Panc1 (cell line): ENCODE measurements at places on chromosomes 3 and 15. TPM values are rescaled to one million over a fixed set of nuclear protein-coding genes. Genes with fewer than 3 reads are reported as not detected.

TMC3 gene
- not detected for total RNA-seq

MITF gene
- total RNA-seq = 10.8 TPM

PHLDB2 gene
- total RNA-seq = 11.3 TPM

DRD3 gene
- not detected for total RNA-seq

LMAN1L gene
- total RNA-seq = not detected

ANKUB1 gene
- not detected for total RNA-seq

UNC13C gene
- not detected for total RNA-seq

CTXN2 gene
- 0.05 TPM for total RNA-seq

- no peak for DNase-seq
These were observed 106.8 kb downstream of the ARRDC4 start for GRCh38 chr15:98067339-98067738.

DNA sequence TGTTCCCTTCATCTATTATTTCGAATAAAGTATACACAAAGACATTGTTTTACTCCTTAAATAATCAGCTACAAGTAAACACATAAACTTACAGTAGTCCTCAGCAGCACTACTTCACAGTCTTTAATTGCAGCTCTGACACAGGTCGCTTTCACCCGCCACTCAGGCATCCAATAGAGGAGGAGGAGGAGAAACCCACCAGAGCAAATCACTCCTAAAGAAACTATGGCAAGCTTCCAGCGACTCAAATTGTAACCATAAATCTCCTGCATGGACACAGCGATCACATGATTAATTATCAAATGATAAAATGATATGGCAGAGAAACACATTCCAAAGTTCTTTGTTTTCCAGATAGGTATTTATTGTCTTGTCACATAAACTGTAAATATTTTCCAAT is 26.2 kb downstream of the ATP13A3 start:
- DNase-seq = no peak

DNA sequence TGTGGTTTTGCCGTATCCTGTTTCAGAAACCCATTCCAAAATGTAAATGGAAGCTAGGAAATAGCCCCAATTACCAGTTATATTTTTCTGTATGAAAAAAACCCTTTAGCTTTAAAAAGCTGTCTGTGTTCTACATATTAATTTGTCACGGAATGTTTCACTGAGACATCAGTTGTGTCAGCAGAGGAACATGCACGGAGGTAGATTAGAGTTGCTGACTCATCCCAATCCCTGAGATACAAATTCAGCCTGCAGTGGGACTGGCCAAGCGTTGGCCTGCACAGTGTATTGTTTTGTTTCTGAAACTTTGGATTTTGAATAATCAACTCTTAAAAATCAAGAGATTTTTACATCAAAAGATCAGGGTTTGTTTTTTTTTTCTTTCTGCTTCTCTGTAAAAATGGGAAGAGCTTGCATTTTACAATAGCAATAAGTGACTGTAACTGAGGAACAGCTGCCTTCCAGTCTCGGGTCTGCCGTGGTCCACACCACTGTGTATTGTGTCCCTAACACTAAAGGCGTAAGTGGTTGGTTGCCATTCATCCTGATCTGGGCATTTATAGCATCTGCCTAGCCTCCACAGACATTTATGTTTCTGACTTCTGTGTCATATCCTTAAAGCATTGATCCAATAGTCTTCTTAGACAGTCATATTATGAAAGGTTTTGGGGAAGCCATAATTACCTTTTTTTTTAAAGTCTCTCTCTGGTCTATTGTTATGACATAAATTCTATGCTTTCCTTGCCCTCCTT is 218.1 kb downstream of the ADAMTSL3 start:
- no peak for DNase-seq

GRCh38 chr15:58070801-58071418 is 5.4 kb upstream of the ALDH1A2 start:
- DNase-seq = peak; percentile 24

DNA sequence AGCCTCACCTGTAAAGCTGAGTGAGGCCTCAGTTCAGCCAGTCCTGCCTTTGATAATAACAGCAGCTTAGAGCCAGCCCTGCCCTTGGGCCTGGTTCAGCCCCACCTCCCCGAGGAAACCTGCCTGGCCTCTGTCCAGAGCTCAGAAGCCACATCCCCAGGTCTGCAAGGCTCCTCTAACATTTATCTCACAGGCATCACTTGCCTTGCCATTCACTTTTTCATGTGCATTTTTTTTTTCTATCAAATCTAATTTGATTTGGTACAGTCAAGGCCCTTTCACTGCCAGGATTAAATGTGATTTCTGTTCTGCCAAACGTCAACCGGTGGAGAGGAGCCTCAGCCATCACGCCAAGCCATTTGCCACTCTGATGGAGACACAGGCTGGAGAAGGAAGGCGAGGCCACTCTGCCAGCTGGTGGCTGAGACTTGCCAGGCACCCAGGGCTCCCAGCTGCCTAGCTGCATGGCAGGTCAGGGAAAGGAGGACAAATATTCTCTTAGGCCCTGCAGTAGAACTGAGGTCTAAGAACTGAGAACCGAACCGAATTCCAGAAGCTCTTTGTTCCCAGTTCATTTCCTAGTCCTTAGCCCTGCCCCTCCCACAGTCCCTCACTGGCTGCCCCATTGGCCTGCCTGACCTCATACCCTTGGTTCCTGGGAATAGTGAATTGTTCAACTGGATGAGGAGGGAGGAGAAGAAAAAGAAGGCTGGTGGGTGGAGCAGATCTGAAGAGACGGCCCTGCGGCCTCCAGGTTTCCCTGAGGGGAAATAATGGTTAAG is 76.4 kb downstream of the SPSB4 start:
- no peak for DNase-seq

- DNase-seq = no peak
These were observed 228.9 kb upstream of the MRPL3 start for GRCh38 chr3:131731709-131732108.

GRCh38 chr15:65275728-65276126 is 11.0 kb downstream of the PARP16 start:
- DNase-seq = no peak

DNA sequence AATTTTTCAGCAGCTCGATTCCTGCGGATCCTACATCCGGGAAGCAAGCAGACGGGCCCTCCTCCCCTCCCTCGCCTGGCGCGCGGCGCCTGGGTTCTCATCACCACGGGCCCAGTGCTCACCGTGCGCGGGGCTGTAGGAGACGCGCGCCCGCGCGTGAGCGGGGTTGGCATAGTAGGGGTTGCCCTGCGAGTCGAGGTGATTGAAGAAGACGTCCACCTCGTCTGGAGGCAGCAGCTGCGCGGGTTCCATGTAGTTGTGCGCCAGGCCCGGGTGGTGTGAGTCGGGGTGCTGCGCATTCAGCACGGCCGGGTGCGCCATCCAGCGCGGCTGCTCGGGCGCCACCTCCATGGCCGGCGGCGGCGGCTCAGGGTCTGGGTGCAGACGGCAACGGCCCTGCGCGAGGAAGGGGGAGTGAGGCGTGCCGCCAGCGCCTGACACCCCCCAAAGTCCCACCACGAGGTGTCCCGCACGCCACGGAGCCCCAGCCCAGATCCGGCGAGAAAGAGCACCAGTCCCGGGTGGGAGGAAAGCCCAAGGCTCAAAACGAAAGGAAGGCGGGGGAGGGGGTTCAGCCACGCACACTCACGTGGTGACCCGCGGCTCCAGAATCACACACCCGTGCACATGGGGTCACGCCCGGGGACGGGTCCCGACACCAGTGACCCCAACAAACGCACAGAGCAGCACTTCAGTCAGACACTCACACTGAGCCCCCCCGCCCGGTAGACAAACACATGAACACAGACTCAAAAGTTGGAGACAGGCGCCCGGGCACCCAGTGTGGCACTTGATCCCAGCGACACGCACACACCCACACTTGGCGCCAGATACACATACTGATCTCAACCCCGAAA is 6.1 kb downstream of the GATA2 start:
- DNase-seq = no peak

DNA sequence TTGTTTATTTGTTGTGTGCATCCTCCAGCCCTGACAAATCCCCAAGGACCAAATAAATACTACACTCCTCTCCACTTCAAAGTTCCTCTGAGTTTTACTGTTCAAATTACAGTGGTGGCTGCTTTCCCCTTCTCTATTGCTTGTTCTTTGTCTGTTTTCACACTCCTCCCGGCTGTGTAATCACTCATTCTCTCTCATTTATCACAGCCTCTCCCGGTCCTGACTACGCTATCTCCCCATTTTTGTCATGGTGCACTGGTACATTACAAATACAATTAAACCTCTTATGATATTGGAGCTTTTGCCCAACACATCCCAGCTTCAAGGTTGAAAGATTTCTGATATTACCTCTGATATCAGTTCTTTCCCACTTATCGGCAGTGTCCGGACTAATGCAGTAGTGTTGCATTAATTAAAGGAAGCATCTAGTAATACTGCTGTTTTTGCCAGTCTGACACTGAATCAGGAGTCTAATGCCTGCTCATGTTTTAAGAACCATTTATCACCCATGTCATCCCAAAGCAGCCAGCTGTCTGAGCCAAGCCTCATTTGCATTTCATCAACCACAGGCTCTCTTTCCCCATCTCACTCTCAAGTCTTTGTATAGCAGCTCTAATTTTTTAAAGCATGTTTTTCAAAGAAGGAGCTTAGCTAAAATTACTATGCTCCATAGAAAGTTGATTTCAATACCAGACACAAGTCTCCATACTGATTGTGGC is 740.5 kb downstream of the ROBO2 start:
- DNase-seq = no peak

DNA sequence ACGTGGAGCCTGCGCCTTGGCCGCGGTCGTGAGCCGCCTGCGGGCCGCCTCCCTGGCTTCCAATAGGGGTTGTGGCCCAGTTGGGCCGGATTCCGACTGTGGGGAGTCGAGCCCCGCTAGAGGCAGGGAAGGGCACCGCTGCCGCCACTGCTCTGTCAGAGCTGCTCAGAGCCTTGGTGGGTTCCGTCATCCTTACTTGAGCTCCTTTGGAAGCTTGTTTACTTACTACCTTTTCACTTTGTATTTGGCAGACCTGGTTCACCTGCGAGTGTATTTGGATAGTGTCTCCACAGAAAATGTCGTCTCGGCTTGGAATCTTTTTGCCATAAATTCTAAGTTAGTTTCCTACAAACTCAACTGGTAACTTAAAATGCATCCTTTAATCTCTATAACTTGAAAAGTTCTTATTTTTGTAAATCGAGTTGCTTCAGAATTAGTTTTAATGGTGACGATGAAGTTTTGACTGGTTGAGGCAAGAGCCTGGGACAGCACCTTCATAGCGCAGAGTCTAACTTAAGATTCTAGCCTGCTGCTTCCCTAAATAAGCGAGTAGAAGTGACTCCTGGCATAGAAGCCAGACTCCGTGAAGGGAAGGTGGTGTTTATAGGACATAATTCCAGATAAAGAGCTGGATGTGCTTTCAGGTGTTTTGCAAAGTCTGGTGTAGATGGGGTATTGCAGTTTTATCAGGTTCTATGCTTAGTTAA is 800 bp downstream of the DAG1 start:
- no peak for DNase-seq

- no peak for DNase-seq
These were observed 28.8 kb upstream of the PLSCR2 start for GRCh38 chr3:146498002-146498736.

DNA sequence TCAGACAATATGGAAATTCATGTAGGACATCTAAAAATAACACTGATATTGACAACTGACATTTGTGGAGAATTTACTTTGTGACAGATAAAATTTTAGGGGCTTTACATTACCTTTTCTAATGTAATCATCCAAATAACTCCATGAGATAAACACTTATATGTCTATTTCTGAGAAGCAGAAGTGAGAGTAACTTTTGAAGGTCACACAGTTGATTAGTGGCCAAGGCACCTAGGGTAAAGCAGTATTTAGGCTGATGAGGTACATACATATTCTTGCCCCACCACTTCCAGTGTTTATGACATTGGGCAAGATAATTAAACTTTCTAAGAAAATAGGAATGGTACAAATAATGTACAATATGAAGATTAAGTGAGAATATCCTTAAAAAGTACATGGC is 248.4 kb downstream of the CPNE4 start:
- DNase-seq = no peak

DNA sequence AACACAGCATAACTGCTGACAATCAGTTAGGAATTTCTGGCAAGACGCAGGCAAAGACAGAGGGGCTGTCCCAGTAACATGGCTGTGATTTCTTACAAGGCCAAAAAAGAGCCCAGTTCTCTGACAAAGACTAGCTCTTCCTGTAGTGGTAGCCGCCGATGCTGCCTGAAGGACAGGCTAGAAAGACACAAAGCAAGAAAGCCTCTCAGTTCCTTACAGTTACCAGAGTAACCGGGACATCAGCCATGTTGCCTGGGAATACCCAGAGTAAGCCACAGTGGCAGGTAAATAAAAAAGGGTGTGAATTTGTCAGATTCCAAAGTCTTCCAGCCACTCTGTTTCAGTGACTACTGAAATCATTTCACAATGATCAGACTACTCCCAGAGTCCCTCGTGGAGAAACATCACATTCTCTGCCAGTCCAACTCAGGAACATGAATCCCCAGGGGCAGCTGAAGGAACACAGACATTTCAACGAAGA is 493.6 kb upstream of the ADAMTS9 start:
- no peak for DNase-seq

GRCh38 chr3:61957259-61957658 is 395.9 kb downstream of the PTPRG start:
- DNase-seq = no peak

GRCh38 chr15:61582092-61582491 is 353.0 kb upstream of the RORA start:
- DNase-seq = no peak

DNA sequence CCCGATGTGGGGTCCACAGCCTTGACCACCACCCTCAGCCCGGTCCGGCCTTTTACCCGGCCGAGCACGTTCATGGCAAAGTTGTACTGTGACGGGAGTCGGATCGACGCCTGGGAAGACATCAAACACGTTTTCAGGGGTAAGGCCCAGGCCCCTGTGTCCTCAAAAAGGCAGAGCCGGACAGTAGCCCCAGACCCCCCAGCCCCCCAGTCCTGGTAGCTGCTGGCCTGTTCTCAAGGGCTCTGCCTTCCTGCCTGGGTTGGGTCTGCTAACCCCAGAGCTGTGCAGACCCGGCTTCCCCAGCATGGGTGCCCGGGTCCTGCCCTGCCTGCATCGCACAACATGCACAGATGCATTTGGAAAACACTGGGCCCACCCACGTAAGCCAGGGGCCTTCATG is 84.6 kb downstream of the NUP210 start:
- DNase-seq = no peak

DNA sequence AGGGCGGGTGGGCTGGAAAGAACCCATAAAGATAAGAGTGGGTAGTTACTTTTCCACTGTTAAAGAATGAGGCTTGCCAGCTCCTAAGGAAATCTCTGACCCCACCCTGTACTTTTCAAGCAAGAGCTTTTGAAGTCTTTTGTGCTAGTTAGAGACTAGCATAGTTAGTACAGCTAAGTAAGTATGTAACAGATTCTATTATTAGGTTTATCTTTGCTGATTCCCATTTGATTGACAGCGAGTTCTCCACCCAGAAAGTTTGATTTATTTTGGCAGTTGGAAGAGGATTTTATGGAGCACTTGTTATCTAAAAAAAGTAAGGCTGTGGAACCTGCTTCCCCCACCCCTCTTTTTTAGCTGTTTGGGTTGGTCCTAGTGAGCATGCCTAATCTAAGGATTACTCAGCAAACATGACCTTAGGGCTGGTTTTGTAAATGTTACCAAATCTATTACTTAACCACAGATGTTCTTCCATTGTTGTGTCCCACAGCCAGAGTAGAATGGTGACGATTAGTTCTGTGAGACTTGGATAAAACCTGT is 57.6 kb downstream of the FNDC3B start:
- no peak for DNase-seq

GRCh38 chr15:87736401-87736800 is 520.1 kb downstream of the NTRK3 start:
- no peak for DNase-seq
